ENCODE measurements at places on chromosomes 12 and 14.
A peak's percentile ranks its signal among the peaks of the same experiment; 100 is the strongest.

- DNase-seq: no peak
Measured at GRCh38 chr12:18250313-18250916, 10.9 kb upstream of the PIK3C2G start.

GRCh38 chr12:109741970-109742703 is 28.5 kb downstream of the FAM222A start:
- DNase-seq: no peak

GRCh38 chr12:124443931-124444712 is 123.3 kb downstream of the NCOR2 start:
- no peak for DNase-seq

- no peak for DNase-seq
Measured at GRCh38 chr12:84294246-84294645, 618.4 kb downstream of the SLC6A15 start.

- no peak for DNase-seq
Measured at GRCh38 chr12:30898846-30899245, 27.7 kb upstream of the TSPAN11 start.

DNA sequence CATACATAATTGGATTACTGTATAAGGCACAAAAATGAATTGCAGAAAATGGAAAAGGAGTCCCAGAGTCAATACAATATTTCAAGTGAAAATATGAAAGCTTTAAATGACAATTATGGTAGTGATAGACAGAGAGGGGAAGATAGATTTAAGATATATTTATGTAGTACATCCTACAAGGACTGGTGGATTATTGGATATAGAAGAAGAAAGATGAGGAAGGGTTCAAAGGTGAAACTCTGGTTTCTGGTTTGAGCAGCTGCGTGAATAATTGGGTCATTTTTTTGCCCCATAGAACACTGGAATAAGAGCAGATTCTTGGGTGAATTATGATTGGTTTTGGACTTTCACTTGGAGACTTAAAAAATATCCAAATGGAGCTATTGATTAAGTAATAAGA is 19.4 kb downstream of the PIK3C2G start:
- no peak for DNase-seq

GRCh38 chr14:39621223-39621622 is 189.0 kb upstream of the FBXO33 start:
- DNase-seq: peak; percentile 21

DNA sequence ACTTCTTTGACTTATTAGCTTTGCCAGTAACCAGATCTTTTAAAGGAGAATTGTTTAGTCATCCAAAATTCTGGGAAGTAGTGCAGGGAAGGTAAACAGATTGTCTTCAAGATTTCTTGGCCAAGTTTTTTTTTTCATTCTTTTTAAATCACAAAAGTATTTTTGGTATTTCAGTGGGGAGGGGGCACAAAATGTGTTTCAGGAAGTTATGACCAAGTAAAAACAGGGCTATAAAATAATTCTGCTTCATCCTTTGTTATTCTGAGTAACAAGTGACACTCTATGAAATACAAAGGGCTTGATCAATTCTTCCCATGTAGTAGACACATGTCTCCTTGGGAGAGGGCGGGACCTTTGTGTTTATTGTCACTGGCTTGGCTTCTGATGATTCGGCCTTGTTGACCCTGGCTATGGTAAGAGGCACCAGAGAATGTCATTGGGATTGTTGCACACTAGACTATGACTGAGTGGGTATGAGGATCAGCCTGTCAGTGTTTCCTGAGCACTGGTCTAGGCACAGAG is 55.4 kb downstream of the SUSD6 start:
- no peak for DNase-seq

GRCh38 chr14:35351497-35351896 is 53.1 kb downstream of the NFKBIA start:
- DNase-seq: no peak

DNA sequence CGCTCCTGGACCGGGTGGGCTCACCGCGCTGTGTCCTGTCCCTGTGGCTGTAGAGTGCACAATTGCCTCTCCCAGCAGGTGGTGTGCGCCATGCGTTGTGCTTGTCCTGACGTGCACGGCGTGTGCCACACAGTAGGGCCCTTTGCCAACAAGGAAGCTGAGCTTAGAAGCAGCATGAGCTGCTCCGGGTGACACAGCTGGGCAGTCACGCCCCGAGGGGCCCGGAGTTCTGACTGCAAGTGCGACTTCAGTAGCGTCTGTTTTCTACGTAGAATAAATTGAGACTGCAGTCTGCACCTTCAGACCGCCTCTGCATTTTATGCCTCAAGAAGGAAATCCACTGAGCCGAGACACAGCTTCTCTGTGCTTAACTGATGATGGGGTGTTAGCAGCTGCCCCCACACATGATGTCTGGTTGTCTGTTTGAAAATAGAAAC is 81.6 kb downstream of the ADGRD1 start:
- DNase-seq: no peak

DNA sequence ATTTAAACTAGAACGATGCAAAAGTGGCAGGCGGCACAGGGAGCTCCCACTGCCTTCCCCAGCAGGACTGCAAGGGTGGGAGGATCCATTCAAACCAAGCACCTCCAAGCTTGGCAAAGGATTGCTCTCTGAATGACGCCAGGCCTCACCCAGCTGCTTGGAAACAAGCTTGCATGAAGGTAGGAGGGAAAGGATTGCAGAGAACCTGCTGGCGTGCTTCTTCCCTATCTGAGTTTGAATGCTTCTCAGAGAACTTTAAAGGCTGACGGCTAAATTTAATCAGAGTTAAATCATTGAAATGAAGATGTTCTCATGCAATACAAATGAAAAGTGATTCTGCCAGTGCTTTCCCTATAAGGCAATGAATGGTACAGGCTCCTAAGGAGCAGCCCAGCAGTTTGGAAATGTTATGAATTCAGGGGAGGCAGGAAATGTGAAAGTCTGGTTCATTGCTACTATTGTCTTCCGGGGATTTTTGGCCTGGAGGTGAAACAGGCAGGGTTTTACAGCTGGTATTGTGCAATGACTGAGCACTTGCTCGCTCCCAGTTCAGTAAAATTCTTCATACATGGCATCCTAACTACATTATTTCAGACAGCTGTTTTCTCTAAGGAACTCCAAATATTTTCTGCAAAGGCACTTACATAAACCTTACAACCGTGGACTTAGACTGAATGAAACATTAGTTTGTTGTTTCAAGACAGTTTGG is 31.9 kb upstream of the DUSP6 start:
- DNase-seq: no peak

DNA sequence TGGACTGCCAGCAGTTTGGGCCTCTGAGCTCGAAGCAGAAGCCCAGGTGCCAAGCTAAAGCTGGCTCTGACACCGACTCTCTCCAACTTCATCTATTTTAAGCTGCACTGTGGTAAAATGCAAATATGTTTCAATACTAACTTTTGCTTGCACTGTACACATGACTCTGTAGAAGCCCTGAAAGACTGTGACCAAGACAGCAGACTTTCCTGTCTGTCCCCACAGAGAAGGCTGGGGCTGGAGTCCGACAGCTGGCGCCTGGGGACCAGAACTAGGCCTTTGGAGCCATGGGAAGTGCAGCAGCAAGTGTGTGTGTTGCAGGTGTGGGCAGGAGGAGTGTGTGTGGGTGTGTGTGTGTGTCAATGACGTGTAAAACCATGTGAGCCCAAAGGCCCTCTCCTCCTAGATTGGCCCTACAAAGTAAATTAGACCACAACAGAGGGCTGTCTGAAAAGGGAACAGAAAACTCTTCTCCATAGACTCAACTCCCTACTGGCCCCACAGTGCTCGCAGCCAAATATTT is 16.4 kb upstream of the RAB35 start:
- DNase-seq: no peak

DNA sequence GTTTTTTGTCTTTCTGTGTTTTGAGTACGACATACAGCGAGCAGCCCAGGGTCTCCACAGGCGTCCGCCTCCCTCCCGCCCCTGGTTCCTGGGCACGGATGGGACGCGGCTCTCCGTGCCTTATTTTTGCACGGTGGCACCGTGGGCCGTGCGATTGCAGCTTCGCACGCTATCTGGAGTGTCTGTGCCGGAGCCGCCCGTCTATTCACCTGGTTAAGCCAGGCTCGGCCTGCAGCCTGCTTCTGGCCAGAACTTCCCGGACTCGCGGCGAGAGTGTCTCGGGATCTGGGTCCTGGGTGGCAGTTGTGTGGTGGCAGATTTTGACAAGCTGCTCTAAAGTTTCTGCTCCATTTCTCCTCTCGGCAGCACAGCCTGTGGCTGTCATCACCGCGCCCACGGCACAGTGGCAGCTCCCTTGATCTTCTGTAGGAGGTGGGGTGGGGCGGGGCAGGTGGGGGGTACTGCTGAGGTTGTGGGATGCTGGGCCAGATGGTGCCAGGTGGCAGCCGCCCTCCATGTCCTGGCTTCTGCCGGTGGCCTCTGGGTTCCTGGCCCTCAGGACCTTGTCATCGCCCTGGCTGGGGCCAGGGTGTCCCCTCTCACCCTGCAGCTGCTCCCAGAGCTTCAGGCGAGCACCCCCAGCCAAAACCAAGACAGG is 2.9 kb downstream of the MMP17 start:
- DNase-seq: no peak

DNA sequence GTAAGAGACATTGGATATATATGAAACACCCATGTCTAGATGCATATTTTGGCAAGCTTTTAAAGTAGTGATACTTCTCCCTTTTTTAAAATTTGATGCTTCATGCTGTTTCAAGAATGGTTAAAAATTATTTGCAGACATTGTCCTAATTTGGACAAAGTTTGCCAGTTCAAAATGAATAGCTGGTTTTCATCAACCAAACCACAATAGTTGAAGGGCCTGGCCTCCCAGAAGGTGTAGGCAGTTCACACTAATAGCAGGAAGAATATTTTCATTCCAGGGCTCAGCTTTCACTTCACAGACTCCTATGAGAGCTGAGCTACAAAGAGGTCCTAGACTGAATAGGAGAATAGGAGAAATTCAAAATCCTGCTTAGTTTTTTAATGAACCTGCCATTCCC is 78.7 kb downstream of the STXBP6 start:
- DNase-seq: no peak

DNA sequence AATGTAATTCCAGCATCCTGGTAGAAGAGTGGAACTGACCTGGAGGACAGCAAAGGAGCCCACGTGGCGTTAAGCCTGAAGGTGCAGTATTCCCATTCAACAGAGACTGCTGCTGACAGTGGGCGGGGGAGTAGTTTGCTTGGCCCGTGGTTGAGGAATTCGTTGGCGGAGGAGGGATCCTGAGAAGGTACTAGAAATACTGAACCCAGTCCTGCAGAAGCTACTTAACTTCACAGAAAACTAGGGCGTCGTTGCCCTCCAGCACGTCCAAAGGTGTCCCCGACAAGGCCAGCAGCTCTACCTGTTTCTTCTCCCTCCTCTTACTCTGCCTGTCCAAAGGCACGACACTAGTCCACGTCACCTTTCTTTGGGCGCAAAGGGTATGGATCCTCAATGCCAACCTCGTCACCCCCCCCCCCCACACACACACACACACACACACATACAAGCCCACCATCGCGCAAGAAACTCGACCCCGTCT is 303 bp downstream of the PUS7L start:
- DNase-seq: no peak

DNA sequence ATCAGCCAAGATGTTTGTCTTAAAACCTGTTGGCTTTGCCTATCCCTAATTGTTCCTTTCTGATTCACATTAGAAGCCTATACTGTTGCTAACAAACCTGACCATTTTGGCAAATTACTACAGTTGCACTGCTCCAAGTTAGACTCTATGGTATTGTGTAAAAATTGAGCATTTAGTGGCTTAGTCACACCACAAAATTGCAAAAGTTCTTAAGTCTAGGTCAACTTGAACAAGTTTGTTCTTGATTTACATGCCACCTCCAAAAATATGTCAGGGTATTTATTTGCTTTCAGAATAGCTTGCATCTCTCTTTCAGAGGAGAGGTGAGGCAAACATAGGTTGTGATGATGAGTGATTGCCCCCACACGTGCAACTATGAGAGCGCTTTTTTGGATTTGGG is 27.0 kb upstream of the PTHLH start:
- DNase-seq: no peak

- no peak for DNase-seq
Measured at GRCh38 chr14:24071144-24071697, at the start of gene CPNE6. Gene CPNE6, plus strand, starts transcription at chr14:24071562. Its CDS starts 1,375 bp downstream, at chr14:24072937.

GRCh38 chr12:10027721-10028120 is 2.8 kb upstream of the CLEC9A start:
- DNase-seq: no peak

- no peak for DNase-seq
Measured at GRCh38 chr12:13687633-13688032, 293.8 kb downstream of the GRIN2B start.

DNA sequence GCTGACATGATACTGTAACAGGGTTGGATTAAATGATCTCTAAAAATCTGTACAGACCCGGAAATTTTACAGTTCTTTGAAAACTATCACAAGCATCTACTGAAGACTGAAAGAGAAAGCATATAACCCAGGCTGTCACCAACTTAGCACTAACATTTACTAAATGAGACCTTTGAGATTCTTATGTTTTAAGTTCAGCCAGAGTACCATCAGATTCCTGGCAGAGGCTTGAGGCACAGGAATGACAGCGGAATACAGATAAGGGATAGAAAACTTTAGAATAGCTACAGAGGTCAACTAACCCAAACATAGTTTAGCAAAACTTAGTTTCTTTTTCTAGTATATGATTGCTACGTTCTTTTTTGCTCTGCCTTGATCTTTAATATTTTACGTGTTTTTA is 91.6 kb upstream of the FERMT2 start:
- no peak for DNase-seq

GRCh38 chr14:74547331-74547927 is 53.9 kb downstream of the ISCA2 start:
- DNase-seq: no peak

DNA sequence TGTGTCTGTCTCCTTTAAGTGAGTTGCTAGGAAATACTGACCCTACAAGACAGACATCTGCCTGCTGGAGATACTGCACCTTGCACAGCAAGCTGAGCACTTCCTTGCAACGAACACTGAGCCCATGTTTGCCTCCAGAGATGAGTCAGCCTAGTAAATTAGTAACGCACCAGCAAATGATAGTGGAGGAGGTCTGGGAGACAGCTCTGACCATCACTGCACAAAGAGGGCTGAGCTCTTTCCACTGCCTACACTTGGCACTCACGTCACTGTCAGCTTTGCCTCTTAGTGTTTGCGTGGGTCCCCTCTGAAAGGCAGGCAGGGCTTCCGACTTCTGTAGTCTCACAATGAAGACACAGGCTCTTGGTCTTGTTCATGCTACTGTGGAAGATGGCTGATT is 109.0 kb downstream of the APAF1 start:
- no peak for DNase-seq

DNA sequence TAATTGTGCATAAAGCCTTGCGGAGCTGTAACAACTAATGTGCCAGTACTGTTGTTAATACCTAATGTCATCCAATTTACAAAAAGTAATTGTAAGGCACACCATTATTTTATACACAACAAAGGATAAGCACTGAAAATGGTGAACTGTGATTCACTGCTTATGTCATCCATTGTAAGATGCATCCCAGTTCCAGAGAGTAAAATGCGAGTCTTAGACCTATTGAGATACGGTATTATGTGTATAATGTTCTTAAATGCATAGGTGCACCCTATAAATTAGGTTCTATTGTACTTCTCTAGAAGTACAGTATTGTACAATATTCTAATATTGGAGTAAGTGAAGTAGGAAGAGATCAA is 406 bp downstream of the PARP2 start:
- no peak for DNase-seq

- no peak for DNase-seq
Measured at GRCh38 chr12:58540480-58541299, 379.6 kb downstream of the LRIG3 start.

- DNase-seq: no peak
Measured at GRCh38 chr12:97177481-97177880, 270.4 kb downstream of the NEDD1 start.

GRCh38 chr14:50667684-50667995 is 466 bp downstream of the SAV1 start:
- DNase-seq: peak; percentile 37

All from CD4-positive, alpha-beta T cell treated with Interleukin-17A for 1 hour (primary cell).